ENCODE measurements at places on chromosomes 12 and 14. TPM values are rescaled to one million over a fixed set of nuclear protein-coding genes. Genes with fewer than 3 reads are reported as not detected.

- peak overlapping the region; percentile 89 for H3K27ac ChIP-seq
- peaks cover 30% of the 10 kb centered on the region for H3K4me1 ChIP-seq
- no peaks in the 10 kb centered on the region for H3K36me3 ChIP-seq
- no peaks in the 10 kb centered on the region for H3K27me3 ChIP-seq
These were observed 487 bp upstream of the NRDE2 start for GRCh38 chr14:90332271-90332584.

DNA sequence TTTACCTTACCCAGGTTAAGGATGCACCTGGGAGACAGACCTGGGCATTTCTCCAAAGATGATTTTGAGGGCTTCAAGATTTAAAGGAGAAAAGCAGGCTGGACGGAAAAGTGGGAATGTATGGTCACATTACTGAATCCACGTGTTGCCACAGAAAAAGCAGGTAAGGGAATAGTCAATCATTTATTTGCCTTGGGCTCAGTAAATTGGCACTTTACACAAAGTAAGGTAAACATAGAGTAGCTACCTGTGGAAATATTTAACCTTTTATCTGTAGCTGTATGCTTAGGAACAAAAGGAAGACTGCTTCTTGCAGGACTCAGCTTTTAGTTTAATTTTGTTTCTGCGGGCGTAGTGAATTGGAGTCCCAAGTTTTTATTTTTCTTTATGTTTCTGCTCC lies 153.3 kb downstream of the SLCO1B3 start:
- no peaks in the 10 kb centered on the region for H3K4me1 ChIP-seq
- no peaks in the 10 kb centered on the region for H3K36me3 ChIP-seq
- no peak overlapping the region for H3K27ac ChIP-seq
- H3K4me3 ChIP-seq: no peak overlapping the region
- DNase-seq: no peak
- no peaks in the 10 kb centered on the region for H3K27me3 ChIP-seq

DNA sequence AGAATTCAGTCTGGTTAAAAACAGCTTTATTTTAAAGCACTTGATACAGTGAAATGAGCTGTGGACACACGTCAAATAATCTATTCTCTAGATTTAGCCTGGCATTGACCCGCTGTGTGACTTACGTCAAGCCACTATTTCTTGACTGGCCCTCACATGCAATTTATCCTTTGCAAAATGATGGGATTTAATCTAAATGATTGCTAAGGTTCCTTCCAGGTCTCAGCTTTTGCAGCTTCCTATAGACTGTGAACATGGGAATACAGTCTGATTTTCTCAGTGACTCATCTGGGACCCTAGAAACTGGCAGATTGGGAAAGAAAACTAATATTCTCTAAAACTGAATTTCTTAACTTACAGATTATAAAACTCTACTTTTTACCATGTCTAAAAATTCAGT lies 409.1 kb downstream of the RAD51B start:
- H3K4me1 ChIP-seq: peaks cover 14% of the 10 kb centered on the region
- no peak overlapping the region for H3K4me3 ChIP-seq
- H3K36me3 ChIP-seq: no peaks in the 10 kb centered on the region
- H3K27ac ChIP-seq: no peak overlapping the region

- no peaks in the 10 kb centered on the region for H3K27me3 ChIP-seq
- H3K4me1 ChIP-seq: no peaks in the 10 kb centered on the region
- no peak overlapping the region for H3K4me3 ChIP-seq
- no peak overlapping the region for H3K27ac ChIP-seq
- no peaks in the 10 kb centered on the region for H3K36me3 ChIP-seq
These were observed 60.1 kb upstream of the DIO2 start for GRCh38 chr14:80271389-80271788.

- no peaks in the 10 kb centered on the region for H3K27me3 ChIP-seq
- no peak overlapping the region for H3K27ac ChIP-seq
- H3K4me1 ChIP-seq: peaks cover 7% of the 10 kb centered on the region
- DNase-seq: no peak
- no peak overlapping the region for H3K4me3 ChIP-seq
- H3K36me3 ChIP-seq: no peaks in the 10 kb centered on the region
These were observed 54.9 kb upstream of the NCOR2 start for GRCh38 chr12:124622331-124622730.

DNA sequence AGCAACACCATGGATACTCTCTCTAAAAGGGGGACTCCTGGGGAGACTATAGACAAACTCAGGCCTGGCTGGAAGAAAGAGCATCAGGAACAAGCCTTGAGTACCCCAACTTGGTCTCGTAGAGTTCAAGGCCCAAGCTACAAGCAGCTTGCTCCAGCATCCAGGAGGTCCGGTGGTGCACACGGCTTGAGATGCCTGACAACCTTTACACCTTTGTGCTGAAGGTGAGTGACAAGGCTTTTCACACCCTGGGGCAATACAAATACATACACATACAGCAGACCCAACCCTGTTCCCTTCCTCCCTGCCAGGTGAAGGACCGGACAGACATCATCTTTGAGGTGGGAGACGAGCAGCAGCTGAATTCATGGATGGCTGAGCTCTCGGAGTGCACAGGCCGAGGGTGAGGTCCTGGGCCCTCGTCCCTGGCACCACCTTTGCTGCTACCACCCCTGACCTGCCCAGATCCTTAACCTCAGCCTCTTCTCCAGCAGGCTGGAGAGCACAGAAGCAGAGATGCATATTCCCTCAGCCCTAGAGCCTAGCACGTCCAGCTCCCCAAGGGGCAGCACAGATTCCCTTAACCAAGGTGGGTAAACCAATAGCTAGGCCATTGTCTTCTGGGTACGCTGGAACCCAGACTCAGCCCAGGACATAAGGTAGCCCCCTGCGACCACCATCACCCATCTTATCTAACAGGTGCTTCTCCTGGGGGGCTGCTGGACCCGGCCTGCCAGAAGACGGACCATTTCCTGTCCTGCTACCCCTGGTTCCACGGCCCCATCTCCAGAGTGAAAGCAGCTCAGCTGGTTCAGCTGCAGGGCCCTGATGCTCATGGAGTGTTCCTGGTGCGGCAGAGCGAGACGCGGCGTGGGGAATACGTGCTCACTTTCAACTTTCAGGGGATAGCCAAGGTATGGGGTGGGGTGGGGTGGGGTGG lies 41.2 kb downstream of the SH2B3 start:
- no peaks in the 10 kb centered on the region for H3K27me3 ChIP-seq
- H3K27ac ChIP-seq: peak overlapping the region; percentile 78
- H3K4me1 ChIP-seq: peaks cover 79% of the 10 kb centered on the region
- H3K4me3 ChIP-seq: no peak overlapping the region
- DNase-seq: no peak

DNA sequence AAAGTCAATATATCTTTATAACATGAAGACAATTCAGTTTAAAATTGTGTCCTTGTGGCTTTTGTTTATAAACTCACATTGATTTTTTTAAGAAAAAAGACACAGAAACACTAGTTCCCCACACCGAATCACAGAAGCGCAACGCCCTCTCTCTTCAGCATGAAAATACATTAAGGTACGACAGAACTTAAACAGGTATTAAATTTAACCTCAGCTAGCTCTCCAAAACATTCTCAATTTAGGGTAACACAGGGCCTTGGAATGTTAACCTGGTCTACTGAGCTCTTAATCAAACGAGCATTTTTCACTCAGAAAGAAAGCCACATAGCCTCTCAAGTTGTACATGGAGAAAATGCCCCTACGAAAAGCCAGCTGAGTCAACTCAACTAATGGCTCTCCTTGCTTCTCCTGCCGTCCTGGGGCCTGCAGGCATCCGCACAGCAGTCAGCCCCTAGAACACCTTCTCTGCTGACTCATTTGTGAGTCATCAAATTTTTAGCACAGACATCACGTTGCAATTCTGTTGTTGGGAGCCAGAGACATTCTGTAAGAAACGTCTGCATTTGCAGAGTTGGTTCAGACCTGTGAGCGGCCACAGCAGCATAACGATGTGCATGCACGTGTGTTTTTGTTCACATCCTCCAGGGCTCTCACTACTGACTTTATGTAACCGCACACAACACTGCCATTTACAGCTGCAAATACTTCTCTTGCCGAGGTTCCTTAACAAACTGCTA lies 141.6 kb downstream of the ITPR2 start:
- H3K36me3 ChIP-seq: peaks cover 23% of the 10 kb centered on the region
- H3K27me3 ChIP-seq: no peaks in the 10 kb centered on the region
- no peak overlapping the region for H3K4me3 ChIP-seq
- no peak overlapping the region for H3K27ac ChIP-seq
- no peak for DNase-seq

DNA sequence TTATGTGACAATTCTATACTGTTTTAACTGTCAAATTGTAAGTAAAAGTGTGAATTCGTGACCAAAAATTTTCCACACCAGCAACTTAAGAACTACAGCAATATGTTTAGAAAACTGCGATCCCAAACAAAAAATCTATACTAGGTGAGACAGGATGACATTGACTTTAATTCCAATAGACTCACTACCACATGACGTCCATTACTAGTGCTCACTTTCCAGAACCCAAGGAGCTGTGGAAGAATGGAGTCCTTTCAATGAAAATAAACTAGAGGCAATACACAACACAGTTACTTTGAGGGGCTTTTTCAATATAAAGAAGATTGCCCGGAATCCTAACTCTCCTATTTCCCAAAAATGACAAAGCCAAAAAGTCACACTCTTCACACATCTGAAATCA lies 1.4 kb downstream of the EPS8 start:
- no peaks in the 10 kb centered on the region for H3K27me3 ChIP-seq
- peak overlapping the region; percentile 13 for H3K27ac ChIP-seq
- no peak for DNase-seq
- H3K4me1 ChIP-seq: peaks cover 20% of the 10 kb centered on the region

KRT78 gene
- not detected for total RNA-seq

PMCH gene
- total RNA-seq: not detected

ST8SIA1 gene
- total RNA-seq: 4.3 TPM
